ENCODE measurements at places on chromosomes 12 and 14. TPM values are rescaled to one million over a fixed set of nuclear protein-coding genes. Genes with fewer than 3 reads are reported as not detected.

DNA sequence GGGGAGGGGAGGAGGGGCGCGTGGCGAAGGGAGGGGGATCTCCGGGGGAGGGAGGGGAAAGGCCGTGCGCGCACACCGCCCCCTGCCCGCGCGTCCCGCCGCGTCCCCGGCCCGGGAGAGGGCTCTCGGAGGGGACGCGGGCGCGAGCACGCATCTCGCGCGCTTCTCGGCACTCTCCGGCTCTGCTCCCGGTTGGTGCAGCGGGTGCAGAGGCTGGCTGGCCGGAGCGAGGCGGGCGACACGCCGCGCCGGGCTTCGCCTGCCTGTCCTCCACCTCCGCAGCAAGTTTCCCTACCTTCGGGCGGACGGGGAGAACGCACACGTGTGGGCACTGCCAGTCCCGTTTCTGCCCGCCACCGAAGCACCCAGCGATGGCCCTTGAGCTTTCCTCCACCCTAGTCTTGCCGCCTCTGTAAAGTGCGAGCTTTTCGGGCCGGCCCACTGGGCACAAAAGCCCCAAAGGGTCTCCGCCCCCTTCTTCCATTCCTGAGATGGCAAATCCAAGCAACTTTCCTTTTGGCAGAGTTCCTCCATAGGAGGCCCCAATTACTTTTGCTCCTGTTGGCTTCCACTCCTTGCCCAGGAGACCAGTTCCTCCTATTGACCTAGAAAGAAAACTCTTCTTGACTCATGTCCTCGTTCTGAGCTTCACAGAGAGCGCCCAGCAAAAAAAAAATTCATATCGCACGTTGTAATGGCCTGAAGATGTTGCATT lies 363 bp upstream of the CSAD start:
- peak overlapping the region; percentile 86 for H3K4me3 ChIP-seq
- DNase-seq, result peak; percentile 73
- H3K27ac ChIP-seq, result peak overlapping the region; percentile 88
- no peaks in the 10 kb centered on the region for H3K27me3 ChIP-seq
- peaks cover 41% of the 10 kb centered on the region for H3K36me3 ChIP-seq
- peaks cover 46% of the 10 kb centered on the region for H3K4me1 ChIP-seq

RSRC2 gene
- total RNA-seq, result 101 TPM

DNA sequence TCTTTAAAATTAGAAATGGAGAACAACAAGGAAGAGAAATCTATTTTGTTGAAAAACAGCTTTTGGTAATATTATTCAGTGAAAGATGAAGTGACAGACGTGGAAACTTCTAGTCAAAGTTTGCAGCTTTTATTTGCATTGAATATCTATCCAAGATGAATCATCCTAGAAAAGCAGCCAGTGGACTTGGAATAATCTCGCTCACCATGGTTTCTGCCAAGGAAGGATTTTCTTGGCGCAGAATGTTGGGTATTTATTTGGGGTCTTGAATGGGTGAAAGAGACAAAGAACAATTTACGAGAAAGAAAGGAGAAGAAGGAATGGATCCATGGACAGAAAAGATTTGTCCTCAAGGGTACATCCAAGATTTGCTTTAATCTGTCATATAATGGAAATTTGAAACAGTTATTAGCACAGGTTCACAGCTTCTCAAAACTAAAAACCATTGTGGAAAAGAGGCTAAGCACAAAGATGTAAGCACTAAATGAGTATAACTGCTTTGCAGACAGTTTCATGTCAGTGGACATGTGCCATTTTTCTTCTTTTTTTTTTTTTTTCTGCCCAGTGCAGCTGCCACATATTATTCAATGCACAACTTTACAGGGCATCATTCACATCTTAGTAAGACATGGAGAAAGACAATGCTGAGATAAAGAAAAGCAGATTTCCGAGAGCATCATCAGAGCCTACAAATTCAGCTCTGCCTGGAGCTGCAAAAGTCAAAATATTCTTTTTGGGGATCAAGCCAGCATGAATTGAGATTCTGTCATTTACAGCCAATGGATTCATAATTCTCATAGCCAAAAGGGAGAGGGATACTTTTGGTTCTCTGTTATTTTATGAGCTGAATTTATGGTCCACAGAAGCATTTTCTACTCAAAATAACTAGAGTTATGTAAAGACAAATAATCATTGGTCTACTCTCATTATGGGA lies 333.7 kb downstream of the DAD1 start:
- H3K36me3 ChIP-seq, result no peaks in the 10 kb centered on the region
- H3K4me1 ChIP-seq, result no peaks in the 10 kb centered on the region
- H3K27ac ChIP-seq, result no peak overlapping the region
- no peak for DNase-seq

CIDEB gene
- 18.1 TPM for total RNA-seq

GRCh38 chr14:58830121-58830520 lies 192.4 kb downstream of the DACT1 start:
- DNase-seq, result no peak
- no peak overlapping the region for H3K4me3 ChIP-seq
- H3K27ac ChIP-seq, result no peak overlapping the region
- no peaks in the 10 kb centered on the region for H3K36me3 ChIP-seq
- H3K27me3 ChIP-seq, result peaks cover 3% of the 10 kb centered on the region

DNA sequence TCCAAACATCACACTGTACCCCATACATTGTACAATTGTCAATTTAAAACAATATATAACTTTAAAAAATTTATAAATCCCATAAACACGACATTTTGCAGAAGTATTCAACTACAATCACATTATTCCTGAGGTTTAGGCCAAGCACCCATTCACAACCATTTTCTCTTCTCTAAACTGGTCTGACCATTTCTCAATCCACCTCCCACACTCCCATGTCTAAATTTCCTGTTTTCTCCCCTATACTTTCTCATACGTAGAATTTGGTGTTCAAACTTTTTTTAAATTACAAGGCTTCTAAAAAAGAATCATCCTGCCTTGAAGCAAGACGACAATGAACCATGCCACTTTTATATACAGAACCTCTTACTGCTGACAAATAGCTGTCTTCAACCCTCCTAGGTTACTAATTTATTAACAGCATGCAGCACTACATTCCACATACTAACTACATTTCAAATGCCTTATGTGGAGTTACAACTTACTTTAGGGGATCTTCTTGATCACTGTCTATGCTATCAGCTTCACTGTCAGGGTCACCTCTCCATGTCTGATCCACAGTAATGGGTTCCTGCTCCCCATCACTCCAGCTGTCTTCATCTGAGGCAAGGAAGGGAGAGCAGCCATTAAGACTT lies 3.4 kb downstream of the KANSL2 start:
- DNase-seq, result no peak
- peak overlapping the region; percentile 51 for H3K27ac ChIP-seq
- H3K4me1 ChIP-seq, result peaks cover 52% of the 10 kb centered on the region
- no peaks in the 10 kb centered on the region for H3K27me3 ChIP-seq
- peak overlapping the region; percentile 64 for H3K4me3 ChIP-seq

DNA sequence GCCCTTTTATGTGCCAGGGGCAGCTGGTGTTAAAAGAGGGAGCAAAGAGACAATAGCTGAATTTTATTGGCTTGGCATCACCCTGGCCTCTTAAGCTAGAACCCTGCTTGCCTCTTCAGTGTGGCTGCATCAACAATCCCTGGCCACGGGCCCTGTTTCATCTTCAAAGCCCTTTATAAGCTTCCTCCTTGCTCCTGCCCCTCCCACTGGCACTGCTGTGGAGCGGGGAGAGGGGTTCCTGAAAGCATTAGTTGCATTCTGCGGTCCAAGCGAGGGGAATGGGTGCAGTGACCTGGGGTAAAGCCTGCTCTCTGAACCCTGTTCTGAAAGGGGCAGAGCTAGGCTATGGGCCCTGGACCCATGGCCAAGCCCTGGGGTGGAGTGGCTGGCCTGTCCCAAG lies 220 bp upstream of the KRT83 start:
- peaks cover 28% of the 10 kb centered on the region for H3K27me3 ChIP-seq
- no peaks in the 10 kb centered on the region for H3K36me3 ChIP-seq
- DNase-seq, result no peak
- H3K4me3 ChIP-seq, result no peak overlapping the region
- H3K4me1 ChIP-seq, result no peaks in the 10 kb centered on the region
- no peak overlapping the region for H3K27ac ChIP-seq

- H3K27ac ChIP-seq, result no peak overlapping the region
- H3K36me3 ChIP-seq, result no peaks in the 10 kb centered on the region
- no peak for DNase-seq
- H3K27me3 ChIP-seq, result peaks cover 2% of the 10 kb centered on the region
These were observed 199.0 kb downstream of the LRFN5 start for GRCh38 chr14:41805633-41806032.

FAM161B gene
- total RNA-seq, result 0.76 TPM

- no peak for DNase-seq
- no peaks in the 10 kb centered on the region for H3K36me3 ChIP-seq
- H3K4me1 ChIP-seq, result no peaks in the 10 kb centered on the region
- H3K4me3 ChIP-seq, result no peak overlapping the region
- no peak overlapping the region for H3K27ac ChIP-seq
These were observed 183.8 kb downstream of the ACSS3 start for GRCh38 chr12:81261508-81262207.

DNA sequence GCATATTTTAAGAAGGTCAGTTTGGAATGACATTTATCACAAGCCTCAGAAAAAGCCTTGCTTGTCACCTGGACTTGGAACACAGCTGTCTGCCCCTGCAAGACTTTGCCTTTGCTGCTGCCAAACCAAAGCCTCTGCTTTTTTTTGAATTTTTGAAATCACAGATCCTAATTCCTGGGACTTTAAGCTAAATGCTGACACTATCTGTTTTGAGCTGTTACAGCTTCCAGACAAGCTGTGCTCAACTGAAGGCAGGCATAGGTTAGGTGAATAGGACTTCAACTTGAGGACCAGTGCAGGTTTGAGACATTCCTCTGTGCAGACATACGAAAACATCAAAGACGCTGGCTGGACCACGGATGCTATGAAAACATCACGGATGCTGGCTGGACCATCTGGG lies 11.3 kb upstream of the CDKN3 start:
- no peaks in the 10 kb centered on the region for H3K36me3 ChIP-seq
- DNase-seq, result no peak
- no peak overlapping the region for H3K27ac ChIP-seq
- no peaks in the 10 kb centered on the region for H3K4me1 ChIP-seq
- no peak overlapping the region for H3K4me3 ChIP-seq

- no peaks in the 10 kb centered on the region for H3K36me3 ChIP-seq
- no peaks in the 10 kb centered on the region for H3K4me1 ChIP-seq
- no peaks in the 10 kb centered on the region for H3K27me3 ChIP-seq
- DNase-seq, result no peak
- no peak overlapping the region for H3K4me3 ChIP-seq
These were observed 215.4 kb upstream of the DCN start for GRCh38 chr12:91397866-91398532.

- no peaks in the 10 kb centered on the region for H3K36me3 ChIP-seq
- H3K27ac ChIP-seq, result no peak overlapping the region
- H3K27me3 ChIP-seq, result peaks cover 3% of the 10 kb centered on the region
- H3K4me1 ChIP-seq, result no peaks in the 10 kb centered on the region
- no peak for DNase-seq
These were observed 190.4 kb downstream of the PPM1H start for GRCh38 chr12:62744551-62744950.

DDX54 gene
- total RNA-seq, result 121 TPM

GRCh38 chr14:58873228-58873953 lies 235.6 kb downstream of the DACT1 start:
- no peak overlapping the region for H3K27ac ChIP-seq
- no peak for DNase-seq
- H3K4me3 ChIP-seq, result no peak overlapping the region
- no peaks in the 10 kb centered on the region for H3K4me1 ChIP-seq
- H3K27me3 ChIP-seq, result peaks cover 2% of the 10 kb centered on the region

TAMALIN gene
- 12.8 TPM for total RNA-seq

GRCh38 chr14:83196236-83196635 lies 1662.6 kb upstream of the SEL1L start:
- no peaks in the 10 kb centered on the region for H3K27me3 ChIP-seq
- DNase-seq, result no peak
- H3K4me3 ChIP-seq, result no peak overlapping the region
- H3K36me3 ChIP-seq, result no peaks in the 10 kb centered on the region

AQP6 gene
- not detected for total RNA-seq

GRCh38 chr14:93160353-93160801 lies 24.3 kb downstream of the MOAP1 start:
- H3K27ac ChIP-seq, result no peak overlapping the region
- H3K36me3 ChIP-seq, result no peaks in the 10 kb centered on the region
- no peak for DNase-seq
- peaks cover 2% of the 10 kb centered on the region for H3K27me3 ChIP-seq
- no peaks in the 10 kb centered on the region for H3K4me1 ChIP-seq

CCNT1 gene
- total RNA-seq, result 67.2 TPM

GRCh38 chr14:31000629-31001338 lies 24.7 kb upstream of the AP4S1 start:
- no peak overlapping the region for H3K4me3 ChIP-seq
- no peak for DNase-seq
- no peaks in the 10 kb centered on the region for H3K27me3 ChIP-seq

SIX1 gene
- 0.39 TPM for total RNA-seq

DNA sequence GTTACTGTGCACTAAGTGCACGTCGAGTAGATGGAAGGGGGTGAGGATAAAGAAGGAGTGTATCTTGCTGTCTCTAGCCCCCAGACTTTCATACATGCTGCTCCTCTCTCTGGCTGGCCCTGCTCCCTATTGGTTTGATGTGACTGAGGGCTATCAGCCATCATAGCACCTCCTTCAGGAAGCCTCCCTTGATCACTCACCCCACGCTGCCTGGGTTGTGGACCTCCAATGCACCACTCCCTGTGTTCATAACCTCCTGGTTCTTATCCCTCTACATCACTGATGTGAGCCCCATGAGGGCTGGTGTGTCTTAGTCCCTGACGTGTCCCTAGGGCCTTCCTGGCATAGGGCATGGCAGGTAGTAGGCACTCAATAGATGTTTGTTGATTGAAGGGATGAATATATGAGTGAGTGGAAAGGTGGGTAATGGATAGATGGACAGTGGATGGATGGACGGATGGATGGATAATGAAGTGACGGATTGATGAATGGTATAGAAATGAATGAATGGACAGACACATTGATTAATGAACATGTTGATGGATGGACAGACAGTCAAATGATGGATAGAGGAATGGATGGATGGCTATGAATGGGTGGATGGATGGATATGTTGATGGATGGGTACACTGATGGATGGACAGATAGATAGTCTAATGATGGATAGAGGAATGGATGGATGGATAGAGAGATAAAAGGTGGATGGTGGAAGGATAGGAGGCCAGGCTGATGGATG lies 15.0 kb downstream of the SDSL start:
- DNase-seq, result no peak
- H3K36me3 ChIP-seq, result no peaks in the 10 kb centered on the region
- H3K4me3 ChIP-seq, result no peak overlapping the region

Measured in activated T-helper 1 cell treated with anti-CD3 and anti-CD28 coated beads, Interleukin-12 subunit alpha, Interleukin-12 subunit beta, Interleukin-2, Interleukin-4 antibody, amounts not matched to agents 30 ng/mL and 10 ng/mL and 1 ng/mL, durations not matched to agents 14 hours and 24 hours and 36 hours (primary cell).